A549 treated with AZD2906 at 1 μM for 4 hours (cell line): ENCODE measurements at places on chromosomes 4 and X. TPM values are rescaled to one million over a fixed set of nuclear protein-coding genes. Genes with fewer than 3 reads are reported as not detected.

The SLC26A1 gene
- 0.20 to 0.74 TPM (median 0.26 TPM) in 5 replicates for total RNA-seq

The SHISA3 gene
- total RNA-seq = 0.05 to 0.08 TPM (median 0.07 TPM) in 3 of 5 replicates, not detected in the others

The NAP1L3 gene
- 0.32 to 0.38 TPM (median 0.35 TPM) in 5 replicates for total RNA-seq

The GRIA3 gene
- total RNA-seq = not detected in 5 replicates

The CTAG1B gene
- not detected in 5 replicates for total RNA-seq

The GYG2 gene
- 4.0 to 5.1 TPM (median 4.5 TPM) in 5 replicates for total RNA-seq

The GPC4 gene
- total RNA-seq = 0.01 to 0.05 TPM (median 0.04 TPM) in 5 replicates

The F9 gene
- not detected in 5 replicates for total RNA-seq

The CRMP1 gene
- total RNA-seq = 4.3 to 4.9 TPM (median 4.6 TPM) in 5 replicates

The SYNPO2 gene
- 0.56 to 0.98 TPM (median 0.94 TPM) in 5 replicates for total RNA-seq

The SPATA4 gene
- total RNA-seq = 0.13 to 0.45 TPM (median 0.24 TPM) in 5 replicates

The XAGE1A gene
- 11.6 to 46.7 TPM (median 25.2 TPM) in 5 replicates for total RNA-seq

The MAGEC1 gene
- total RNA-seq = 0.03 to 0.05 TPM (median 0.03 TPM) in 5 replicates

The MAGEA11 gene
- not detected in 5 replicates for total RNA-seq

The NSUN7 gene
- 0.20 to 0.40 TPM (median 0.26 TPM) in 5 replicates for total RNA-seq

The AMOT gene
- total RNA-seq = 0.02 TPM in 4 of 5 replicates, not detected in the other

The ZAR1 gene
- 0.05 to 0.08 TPM (median 0.08 TPM) in 3 of 5 replicates, not detected in the others for total RNA-seq

The TMPRSS11B gene
- not detected in 5 replicates for total RNA-seq
